ENCODE measurements at places on chromosomes 7 and 10. TPM values are rescaled to one million over a fixed set of nuclear protein-coding genes. Genes with fewer than 3 reads are reported as not detected.

Gene GJD4
- total RNA-seq = not detected

DNA sequence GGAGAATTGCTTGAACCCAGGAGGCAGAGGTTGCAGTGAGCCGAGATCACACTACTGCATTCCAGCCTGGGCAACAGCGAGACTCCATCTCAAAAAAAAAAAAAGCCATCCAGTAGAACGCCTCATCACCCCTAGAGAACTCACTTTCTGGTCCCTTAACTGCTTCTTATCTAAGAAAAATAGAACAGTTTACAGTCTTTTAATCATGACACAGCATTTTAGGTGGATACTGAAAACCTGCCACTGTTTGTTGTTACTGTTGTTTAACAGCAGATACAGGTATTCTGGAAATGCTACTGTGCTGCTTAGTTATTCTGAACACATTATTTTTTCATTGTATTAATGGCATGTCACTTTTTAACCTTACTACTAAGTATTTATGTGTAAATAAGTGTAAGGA is 624.3 kb upstream of the GHITM start:
- DNase-seq = no peak

- no peak for DNase-seq
Observed at GRCh38 chr10:94443549-94443948, 41.2 kb downstream of the TBC1D12 start.

DNA sequence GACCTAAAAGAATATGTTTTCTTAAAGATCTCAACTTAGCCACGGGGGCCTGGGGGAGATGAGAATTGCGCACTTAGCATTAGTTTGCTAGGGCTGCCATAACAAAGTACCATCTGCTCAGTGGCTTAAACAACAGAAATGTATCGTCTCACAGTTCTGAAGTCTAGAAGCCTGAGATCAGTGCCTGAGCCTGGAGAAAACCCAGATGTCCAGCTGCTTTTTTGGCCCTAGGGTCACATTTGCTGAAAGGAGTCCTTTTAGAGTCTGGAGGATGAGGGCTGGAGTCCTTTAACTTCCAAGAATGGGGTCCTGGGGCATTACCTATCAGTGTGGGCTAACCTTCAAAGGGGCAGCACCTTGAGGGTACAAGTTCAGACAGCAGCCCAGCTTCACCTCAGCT is 48.2 kb downstream of the SMURF1 start:
- no peak for DNase-seq

- peak; percentile 30 for DNase-seq
Observed at GRCh38 chr10:73501651-73502050, 5.8 kb upstream of the PPP3CB start.

GRCh38 chr10:63637901-63638327 is 116.7 kb downstream of the REEP3 start:
- no peak for DNase-seq

Gene TMEM270
- total RNA-seq = not detected

GRCh38 chr10:62390497-62391176 is 16.5 kb downstream of the ZNF365 start:
- no peak for DNase-seq

DNA sequence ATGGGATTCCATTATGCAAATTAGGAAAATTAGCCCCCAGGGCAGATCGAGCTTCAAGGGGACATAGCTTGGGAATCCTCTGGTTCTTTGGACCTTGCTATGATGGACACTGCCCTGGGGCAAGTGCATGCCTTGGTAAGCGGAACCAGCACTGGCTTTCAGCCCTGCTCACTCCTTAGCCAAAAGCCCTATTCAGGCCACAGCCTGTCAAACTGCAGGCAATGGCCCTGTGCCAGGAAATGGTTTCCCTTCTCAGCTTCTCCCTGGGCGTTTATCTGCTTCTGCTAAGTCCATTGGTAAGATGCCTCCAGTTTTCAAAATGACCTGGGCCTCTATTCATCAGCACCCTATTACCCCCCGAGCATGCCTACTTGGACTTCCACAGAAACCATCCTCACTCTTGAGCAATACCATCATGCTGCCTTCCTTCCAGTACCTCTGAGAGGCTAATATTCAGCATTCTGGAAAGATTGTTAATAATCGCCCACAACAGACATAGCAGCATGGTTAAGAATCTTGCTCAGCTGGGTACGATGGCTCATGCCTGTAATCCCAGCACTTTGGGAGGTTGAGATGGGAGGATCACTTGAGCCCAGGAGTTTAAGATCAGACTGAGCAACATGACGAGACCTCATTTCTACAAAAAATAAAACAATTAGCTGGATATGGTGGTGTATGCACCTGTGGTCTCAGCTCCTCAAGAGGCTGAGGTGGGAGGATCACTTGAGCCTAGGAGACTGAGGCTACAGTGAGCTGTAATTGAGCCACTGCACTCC is 918.6 kb upstream of the AUTS2 start:
- DNase-seq = no peak

- DNase-seq = no peak
Observed at GRCh38 chr10:92265687-92266258, 25.1 kb downstream of the CPEB3 start.

Gene ZNF239
- total RNA-seq = 0.63 TPM

- DNase-seq = no peak
Observed at GRCh38 chr7:13152755-13153154, 465.3 kb downstream of the ARL4A start.

GRCh38 chr10:72886621-72887020 is 6.9 kb upstream of the OIT3 start:
- no peak for DNase-seq

DNA sequence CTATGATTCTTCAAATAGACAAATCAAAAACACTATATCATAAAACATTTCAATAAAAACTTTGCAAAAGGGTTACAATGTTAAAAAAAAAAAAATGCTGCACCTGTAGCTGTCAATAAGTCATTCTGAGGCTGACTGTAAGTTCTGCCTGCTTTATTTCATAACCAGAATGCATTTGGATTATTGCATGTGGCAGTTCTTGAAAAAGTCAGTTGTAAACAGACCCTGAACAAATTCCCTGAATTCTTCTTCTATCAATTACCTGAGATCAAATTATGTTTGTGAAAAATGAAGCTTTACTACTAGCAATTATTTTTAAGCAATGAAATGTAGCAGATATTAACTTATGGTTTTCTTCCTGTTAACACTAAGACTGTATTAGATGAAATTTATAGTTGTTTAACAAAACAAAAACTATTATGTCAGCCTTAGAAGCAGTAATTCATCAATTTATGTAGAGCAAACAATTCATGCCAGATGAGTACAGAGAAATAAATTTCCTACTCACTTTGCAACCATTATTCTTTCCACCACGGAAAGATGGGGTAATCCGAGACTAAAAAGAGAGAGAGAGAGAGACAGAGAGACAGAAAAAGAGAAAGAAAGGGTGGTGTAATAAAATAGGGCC is 107.8 kb downstream of the SFMBT2 start:
- no peak for DNase-seq

Data from CD4-positive, alpha-beta T cell (primary cell).